NCI-H2081 (cell line): ENCODE measurements at places on chromosomes 2 and 18.
A peak's percentile ranks its signal among the peaks of the same experiment; 100 is the strongest.

DNA sequence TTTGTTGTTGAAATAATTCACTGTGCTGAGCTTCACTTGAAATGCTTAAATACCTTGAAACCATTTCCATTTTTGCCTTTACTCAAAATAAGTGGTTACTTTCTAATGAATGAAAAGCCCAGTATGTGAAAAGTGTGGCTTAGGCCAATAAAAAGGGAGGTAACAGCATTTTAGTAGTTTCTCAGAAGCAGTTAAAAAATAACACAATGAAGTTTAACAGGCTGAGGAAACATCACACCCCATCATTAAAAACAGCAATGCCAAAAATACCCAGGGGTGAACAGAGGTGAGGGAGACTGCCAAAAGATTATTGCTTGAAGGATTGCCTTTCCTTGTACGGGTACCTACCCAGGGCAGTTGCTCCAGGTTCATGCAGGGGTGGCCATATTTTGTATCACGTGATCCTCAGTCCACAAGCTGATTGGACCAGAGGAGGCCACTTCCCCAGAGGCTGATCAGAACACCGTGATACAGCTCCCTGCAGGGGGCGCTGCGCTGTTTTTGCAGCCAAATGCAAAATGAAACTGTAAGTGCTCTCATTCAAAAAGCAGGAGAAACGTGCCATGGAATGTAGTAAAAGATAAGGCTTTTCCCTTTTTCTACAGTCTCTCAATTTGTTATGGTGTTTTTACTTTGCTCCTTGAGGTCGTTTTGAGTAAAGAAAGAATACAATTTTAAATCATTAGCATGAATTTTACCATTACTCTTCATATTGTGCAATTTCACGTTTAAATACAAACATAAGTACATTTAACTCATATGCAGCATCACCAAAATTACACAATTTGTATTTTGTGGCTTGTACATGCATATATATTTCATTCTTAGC lies 70.2 kb upstream of the SH3BP4 start:
- peak; percentile 71 for DNase-seq

- DNase-seq = no peak
Observed at GRCh38 chr2:182952741-182953450, 85.4 kb downstream of the NCKAP1 start.

DNA sequence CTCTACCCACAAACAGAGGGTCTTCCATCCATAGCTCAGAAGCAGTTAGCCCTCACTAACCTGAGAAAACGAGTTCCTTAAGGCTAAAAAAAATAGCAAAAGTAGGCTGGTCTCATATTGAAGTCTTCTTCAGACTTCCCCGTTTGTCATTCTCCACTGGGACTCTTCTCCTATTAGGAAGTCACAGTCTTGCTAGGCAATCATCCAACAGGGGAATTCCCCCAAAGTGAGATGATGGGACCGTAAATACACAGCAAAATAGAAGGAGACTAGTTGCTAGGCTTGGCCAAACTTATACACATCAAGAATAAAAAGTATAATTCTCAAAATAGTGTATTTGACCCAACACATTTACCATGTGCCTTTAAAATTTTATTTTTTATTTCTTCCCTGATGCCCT lies 34.3 kb downstream of the COL6A3 start:
- DNase-seq = no peak

GRCh38 chr2:67337903-67338302 lies 59.2 kb upstream of the ETAA1 start:
- DNase-seq = no peak

DNA sequence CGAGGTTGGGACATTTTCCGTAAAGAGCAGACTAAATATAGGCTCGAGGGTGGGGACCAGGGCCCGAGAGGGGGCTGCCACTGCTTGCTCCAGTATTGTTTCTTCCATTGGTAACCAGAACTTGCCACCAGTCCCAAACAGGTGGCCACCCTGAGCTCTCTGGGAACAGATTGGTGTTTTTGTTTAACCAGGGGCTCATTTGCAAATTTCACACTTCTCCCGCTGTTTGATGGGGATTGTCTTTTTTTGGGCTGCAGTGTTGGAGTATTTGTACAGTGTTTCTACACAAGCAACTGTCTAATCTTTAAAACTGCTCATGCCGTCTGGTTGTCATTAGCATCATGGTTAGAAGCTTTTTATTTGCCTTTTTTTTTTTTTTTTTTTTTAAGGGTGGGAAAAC lies 8.5 kb downstream of the AGAP1 start:
- DNase-seq = no peak
